ENCODE measurements at places on chromosomes 12 and 14. TPM values are rescaled to one million over a fixed set of nuclear protein-coding genes. Genes with fewer than 3 reads are reported as not detected.
A peak's percentile ranks its signal among the peaks of the same experiment; 100 is the strongest.

DEPDC4 gene
- 0.13 TPM for total RNA-seq

GPRC5A gene
- total RNA-seq = 37.8 TPM

NINJ2 gene
- 5.2 TPM for total RNA-seq

METAP2 gene
- total RNA-seq = 67.8 TPM

PAH gene
- not detected for total RNA-seq

ZFYVE1 gene
- total RNA-seq = 16.4 TPM

FAM222A gene
- total RNA-seq = 0.89 TPM

HELB gene
- 0.86 TPM for total RNA-seq

DACT1 gene
- total RNA-seq = 26.9 TPM

HOXC12 gene
- total RNA-seq = not detected

RNASE4 gene
- total RNA-seq = 35.9 TPM

DPPA3 gene
- total RNA-seq = not detected

TAS2R31 gene
- total RNA-seq = 0.97 TPM

GALNT16 gene
- 1.4 TPM for total RNA-seq

FOXG1 gene
- total RNA-seq = not detected

PRIMA1 gene
- total RNA-seq = 0.43 TPM

CLEC1B gene
- total RNA-seq = not detected

CIPC gene
- 14.4 TPM for total RNA-seq

KRT7 gene
- total RNA-seq = 5.7 TPM

- peak; percentile 89 for DNase-seq
Measured at GRCh38 chr14:38108681-38109080, 99.0 kb upstream of the SSTR1 start.

DNA sequence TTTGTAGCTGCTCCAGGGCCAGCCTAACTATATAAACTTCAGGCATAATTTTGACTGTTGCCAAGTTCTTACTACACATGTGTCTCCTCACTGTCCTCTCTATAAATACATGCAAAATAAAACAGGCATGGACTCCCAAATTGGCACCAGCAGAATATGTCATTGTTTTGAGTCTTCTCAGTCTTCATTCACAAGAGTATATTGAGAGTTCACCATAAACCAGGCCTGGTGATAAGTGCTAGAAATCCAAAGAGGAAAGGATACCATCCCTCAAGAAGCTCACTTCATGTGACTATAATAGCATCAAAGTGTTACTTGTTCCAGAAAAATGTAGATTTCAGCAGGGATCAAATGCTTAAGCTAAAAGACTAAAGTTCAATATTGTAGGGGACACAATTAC, 13.7 kb downstream of the GPR19 start:
- DNase-seq = no peak

DNA sequence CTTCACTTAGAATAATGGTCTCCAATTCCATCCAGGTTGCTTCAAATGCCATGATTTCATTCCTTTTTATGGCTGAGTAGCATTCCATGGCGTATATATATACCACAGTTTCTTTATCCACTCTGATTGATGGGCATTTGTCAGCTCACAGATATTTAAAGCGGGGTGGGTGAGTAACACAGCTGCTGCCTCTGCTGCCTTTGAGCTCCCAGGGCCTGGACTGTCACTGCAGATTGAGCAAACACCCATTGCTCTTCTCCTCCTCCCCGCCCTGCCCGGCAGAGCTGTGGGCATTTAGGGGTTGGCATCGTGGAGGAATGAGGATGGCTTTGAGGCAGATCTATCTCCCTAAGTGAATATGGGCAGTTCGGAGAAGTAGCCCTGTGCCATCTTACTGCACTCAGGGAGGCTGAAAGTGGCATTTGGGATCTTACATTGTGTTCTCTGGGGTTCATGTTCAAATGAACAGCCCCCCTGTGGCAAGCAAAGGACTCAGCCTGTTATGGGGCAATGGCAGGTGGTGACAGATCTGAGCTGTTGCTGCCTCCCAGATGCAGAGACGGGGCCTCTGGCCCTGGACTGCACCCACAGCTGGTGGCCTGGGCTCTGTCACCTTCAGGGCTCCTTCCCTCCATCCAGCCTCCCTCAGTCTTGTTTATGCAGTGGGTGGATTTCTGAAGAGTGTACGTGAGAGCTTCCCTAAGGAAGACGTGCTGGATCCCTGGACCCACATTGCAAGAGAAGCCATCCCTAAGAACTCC, 4.9 kb downstream of the RFLNA start:
- DNase-seq = no peak

GRCh38 chr12:67541625-67541991, 106.9 kb upstream of the DYRK2 start:
- DNase-seq = no peak

DNA sequence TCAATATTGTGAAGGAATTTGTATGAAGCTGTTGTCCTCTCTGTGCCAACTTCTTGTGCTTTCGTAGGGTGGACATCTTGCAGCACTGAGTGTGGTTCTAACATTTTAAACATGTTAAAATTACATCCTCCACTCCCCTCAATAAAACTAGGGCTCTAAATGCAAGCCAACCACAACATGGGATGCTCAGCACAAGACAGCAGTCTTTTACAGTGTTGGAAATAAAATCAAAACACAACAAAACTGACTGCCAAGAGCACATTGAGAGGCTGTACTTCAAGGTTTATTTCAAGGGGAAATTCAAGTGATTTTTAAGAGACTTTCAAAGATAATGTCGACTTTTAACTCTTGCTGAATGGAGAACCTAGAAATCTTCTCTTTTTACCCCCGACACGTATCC, 396.9 kb downstream of the TMTC2 start:
- DNase-seq = no peak

DNA sequence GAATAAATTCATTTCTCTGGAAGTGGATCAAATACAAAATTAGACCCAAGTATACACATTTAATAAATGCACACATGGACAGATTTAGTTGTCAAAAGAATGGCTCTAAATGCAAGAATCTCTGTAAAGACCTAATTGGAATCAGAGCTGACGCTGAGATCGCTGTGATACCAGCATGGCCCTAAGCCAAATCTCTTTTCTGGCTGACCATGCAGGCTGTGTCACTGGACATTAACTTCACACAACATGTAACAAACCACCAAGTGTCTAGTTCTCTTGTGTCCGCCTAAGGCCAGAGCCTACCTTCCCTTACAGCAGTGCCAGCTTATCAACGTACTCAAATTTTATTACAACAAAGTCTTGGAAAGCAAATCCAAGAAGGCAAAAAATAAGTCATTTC, 127.5 kb downstream of the MED13L start:
- DNase-seq = peak; percentile 16

GRCh38 chr14:95524706-95525512, 8.5 kb upstream of the SYNE3 start:
- DNase-seq = peak; percentile 42

DNA sequence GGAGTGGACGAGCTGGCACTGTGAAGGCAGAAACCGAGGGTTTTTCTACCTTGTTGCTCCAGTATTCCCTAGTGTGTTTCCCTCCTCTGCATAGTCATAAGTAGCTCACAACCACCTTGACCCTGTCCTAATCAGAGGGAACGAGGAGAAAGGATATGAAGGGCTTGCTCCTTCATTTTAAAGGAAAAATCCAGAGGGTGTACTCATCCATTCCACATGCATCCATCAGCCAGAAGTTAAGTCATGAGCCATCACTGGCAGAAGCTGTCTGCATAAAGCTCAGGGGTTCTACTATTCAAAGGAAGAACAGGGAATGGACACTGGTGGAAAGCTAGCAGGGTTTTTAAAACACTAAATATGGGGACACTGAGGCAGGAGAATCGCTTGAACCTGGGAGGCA, 84.3 kb upstream of the FOXN3 start:
- peak; percentile 25 for DNase-seq

DNA sequence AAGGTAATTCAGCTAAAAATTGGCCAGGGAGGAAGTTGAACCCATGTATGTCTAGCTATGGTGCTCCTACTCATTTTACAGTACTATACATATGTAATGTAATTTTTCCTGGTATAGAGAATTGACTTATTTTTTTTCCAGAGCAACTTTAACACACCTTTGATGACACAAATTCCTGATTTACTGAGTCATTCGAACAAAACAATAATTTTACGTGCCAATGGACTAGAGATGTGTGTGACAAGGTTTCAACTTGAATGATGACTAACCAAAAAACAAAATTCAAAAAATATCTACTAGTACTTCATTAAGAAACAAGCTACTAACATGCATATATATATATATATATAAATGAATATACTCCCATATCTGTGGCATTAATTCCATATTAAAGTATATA, 180.5 kb downstream of the KITLG start:
- DNase-seq = no peak

- DNase-seq = no peak
Measured at GRCh38 chr12:15194456-15195368, 26.5 kb downstream of the RERG start.

GRCh38 chr12:286531-287300, 24.1 kb upstream of the SLC6A13 start:
- no peak for DNase-seq

GRCh38 chr12:115869604-115870003, 407.9 kb downstream of the MED13L start:
- no peak for DNase-seq

- peak; percentile 58 for DNase-seq
Measured at GRCh38 chr12:29088611-29089219, 60.4 kb upstream of the FAR2 start.

- no peak for DNase-seq
Measured at GRCh38 chr12:82519510-82519909, 161.2 kb downstream of the METTL25 start.
